Metanephros (tissue), 2 donors: ENCODE measurements at places on chromosomes 12 and 14. TPM values are rescaled to one million over a fixed set of nuclear protein-coding genes. Genes with fewer than 3 reads are reported as not detected.

The OTX2 gene
- 0.23 TPM for total RNA-seq

The RFX4 gene
- total RNA-seq, result not detected

The KRT2 gene
- not detected for total RNA-seq

The RTN1 gene
- 7.9 TPM for total RNA-seq

The CCDC196 gene
- total RNA-seq, result not detected

The CHGA gene
- 2.6 TPM for total RNA-seq

The NXPH4 gene
- 8.5 TPM for total RNA-seq

The TMEM119 gene
- total RNA-seq, result 29.7 TPM

The KRT84 gene
- total RNA-seq, result not detected

The P2RX7 gene
- total RNA-seq, result 2.3 TPM

The SPTB gene
- total RNA-seq, result 89.3 TPM

The GDF3 gene
- 0.64 TPM for total RNA-seq
